Fibroblast of skin of abdomen (primary cell): ENCODE measurements at places on chromosomes 2 and 18.

DNA sequence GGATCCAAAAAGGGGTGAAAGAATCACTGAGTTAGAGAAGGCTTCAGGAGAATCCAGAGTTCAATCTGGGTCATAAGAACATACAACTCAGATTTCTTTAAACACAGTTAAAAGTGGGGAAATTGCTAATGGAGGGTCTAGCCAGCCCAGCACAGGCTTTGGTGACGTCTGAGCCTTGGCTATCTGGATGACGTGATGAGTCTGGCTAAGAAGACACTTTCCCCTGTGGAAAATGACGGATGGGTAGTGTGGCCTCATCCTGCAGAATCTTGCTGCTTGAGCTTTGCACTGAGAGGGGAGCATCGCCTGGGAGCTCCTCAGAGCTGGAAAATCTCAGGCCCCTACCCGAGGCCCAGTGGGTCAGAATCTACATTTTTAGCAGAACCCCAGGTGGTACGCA, 19.2 kb downstream of the EDAR start:
- DNase-seq: no peak

GRCh38 chr2:6301426-6301825, 564.3 kb downstream of the CMPK2 start:
- no peak for DNase-seq

DNA sequence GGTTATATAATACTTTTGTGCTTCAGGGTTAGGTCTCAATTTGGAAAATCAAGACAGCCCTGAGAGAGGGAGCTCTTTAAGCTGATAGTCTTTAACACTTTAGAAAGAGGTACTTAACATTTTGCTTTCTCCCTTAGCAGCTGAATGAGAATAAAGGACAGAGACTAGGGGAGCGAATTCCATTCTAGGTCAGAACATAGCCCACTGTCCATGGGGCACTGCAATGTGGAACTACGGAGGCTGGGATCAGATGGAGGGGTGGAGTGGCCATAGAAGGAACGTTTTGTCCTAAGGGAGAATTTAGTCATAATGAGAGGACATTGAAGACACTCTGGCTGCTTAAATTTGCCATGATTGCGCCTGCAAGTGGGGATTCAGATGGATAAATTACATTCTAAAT, 794 bp downstream of the GKN2 start:
- DNase-seq: no peak

- DNase-seq: peak; percentile 38
These were observed 208.9 kb downstream of the ASB1 start for GRCh38 chr2:238635647-238636051.

GRCh38 chr18:63528863-63529492, 13.2 kb upstream of the SERPINB12 start:
- no peak for DNase-seq

DNA sequence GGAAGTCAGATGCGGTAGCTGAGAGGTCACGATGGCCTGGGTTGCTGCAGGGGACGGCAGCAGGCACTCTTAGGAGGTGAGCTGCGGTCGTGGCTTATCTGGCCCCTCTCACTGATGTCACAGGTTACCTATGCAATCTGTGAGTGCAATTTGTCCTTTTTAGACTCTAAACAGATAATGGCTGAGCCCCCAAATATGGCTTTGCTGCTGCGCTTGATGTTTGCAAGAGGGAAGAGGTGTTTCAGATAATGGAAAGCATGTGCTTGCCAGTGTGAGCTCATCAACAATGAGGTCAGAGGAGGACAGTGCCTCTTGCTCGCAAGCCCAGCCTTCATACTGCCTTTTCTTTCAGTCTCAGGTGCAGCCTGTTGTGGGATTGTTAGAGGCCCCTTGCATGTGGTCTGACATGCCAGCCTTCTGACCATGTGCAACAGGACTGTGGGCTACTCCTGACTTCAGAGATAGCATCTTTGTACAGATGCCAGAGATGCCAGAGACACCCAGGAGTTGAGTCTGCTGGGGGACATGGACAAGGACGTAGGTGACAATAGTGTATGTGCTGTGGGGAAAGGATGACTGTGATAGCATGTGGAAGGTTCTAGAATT, 151.3 kb downstream of the TANC1 start:
- DNase-seq: no peak

DNA sequence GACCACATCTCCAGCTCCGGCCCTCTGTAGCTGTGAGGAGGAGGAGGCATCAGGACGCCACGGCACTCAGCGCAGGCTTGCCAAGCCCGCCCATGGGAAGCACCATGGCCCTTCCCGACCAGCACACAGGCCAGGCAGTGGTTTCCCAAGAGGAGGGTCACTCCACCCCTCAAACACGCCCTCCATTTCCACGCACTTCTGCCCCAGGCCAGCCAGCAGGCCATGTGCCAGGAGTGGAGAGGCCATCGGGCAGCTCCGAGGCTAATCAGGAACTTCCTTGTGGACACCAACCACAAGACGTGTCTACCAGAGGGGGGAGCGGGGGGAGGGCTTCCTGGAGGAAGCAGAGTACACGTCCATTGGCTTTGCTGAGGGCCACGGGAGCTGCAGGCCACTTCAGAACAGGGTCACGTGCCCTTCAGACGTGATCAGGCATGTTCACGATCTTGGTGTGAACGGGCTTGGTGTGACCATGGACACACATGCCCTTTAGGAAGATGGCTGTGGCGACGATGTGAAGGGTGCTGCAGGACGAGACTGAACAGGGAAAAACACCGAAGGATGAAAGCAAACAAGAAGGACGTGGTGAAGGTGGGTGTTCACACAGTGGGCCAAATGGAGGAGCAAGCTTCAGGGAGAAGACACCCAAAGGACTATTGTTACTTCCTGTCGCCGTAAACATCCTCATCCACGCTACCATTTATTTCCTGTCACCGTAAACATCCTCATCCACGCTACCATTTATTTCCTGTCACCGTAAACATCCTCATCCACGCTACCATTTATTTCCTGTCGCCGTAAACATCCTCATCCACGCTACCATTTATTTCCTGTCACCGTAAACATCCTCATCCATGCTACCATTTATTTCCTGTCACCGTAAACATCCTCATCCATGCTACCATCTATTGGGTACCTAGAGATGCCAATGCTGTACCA, 6.5 kb upstream of the MTERF4 start:
- DNase-seq: no peak

DNA sequence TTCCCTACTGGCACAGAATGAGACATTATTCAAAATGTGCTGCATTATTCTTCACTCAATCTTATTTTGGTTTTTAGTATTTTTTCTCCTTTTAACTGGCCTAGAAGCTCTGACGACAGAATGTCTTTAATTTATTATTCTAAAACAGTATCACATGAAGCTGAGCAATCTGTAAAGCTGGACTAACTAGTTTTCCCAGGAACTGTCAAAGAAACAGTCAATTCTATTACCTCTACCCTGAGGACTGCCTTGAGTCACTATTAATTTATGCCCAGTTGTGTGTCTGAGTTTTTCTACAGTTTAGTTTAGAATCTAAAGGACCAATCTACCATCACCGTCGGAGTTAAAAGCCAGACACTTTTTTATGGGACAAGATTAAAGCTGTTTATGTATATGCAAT, 31.6 kb downstream of the MBD2 start:
- DNase-seq: no peak

- DNase-seq: peak; percentile 57
These were observed 57.1 kb downstream of the CAVIN2 start for GRCh38 chr2:191789796-191790195.

DNA sequence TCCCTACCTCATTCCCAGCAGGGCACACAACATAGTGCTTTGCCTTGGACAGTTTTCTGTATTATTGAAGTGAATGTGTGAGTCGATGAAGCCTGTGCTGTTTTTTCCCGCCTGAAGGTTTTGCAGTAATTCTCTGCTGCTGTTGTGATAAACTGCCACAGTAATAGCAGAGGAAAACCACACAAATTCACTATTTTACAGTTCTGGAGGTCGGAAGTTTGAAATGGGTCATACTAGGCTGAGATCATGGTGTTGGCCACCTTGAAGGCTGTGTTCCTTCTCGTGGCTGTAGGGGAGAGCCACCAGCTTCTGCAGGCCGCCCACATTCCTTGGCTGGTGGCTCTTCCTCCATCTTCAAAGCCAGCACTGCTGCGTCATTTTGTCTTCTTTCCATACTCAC, 678 bp upstream of the SLC16A14 start:
- no peak for DNase-seq

GRCh38 chr2:164624316-164624715, 3.0 kb upstream of the GRB14 start:
- DNase-seq: no peak

- no peak for DNase-seq
These were observed 1030.3 kb downstream of the TDRD15 start for GRCh38 chr2:22153931-22154613.
